Caco-2 (cell line): ENCODE measurements at places on chromosomes 4 and X. TPM values are rescaled to one million over a fixed set of nuclear protein-coding genes. Genes with fewer than 3 reads are reported as not detected.
A peak's percentile ranks its signal among the peaks of the same experiment; 100 is the strongest.

DNA sequence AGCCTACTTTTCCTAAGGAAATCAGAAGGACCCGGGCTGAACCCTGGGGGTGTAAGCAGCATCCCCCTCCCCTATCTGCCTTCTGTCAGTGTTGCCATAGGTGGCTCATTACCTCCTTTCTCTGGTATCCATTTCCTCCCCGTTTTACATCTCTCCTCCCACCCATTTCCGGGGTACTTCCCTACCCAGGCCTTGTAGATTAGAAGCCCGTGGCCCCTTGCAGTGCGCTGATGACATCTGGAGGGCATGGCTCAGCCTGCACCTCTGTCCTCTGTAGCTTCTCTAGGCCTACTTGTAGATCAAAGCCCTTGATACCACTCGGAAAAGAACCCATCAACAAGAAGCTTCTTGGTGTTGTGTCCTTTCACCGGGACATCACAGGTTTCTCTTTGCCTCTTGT lies 71.8 kb downstream of the NBDY start:
- H3K36me3 ChIP-seq: no peaks in the 10 kb centered on the region
- DNase-seq: no peak
- H3K4me1 ChIP-seq: no peaks in the 10 kb centered on the region
- H3K27me3 ChIP-seq: no peaks in the 10 kb centered on the region
- H3K4me3 ChIP-seq: no peak overlapping the region

NKAP gene
- total RNA-seq: 7.2 and 9.5 TPM in 2 replicates

DNA sequence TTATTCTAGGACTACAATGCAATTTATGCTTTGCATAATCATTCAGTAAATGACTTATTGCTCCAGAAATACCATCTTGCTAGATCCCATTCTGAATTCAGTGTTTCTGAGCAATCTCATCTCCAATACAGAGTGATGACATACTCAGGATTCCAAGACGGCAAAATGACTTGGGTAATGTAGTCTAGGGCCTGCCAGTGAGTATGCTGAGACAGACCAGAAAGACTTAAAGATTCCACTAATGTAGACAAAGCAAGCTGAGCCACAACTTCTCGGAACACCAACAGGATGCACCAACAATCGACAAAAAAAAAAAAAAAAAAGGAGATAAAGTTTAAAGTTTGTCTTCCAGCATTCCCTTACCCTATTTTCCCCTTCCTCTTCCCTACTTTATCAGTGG lies 919 bp upstream of the SEC24B start:
- no peaks in the 10 kb centered on the region for H3K27me3 ChIP-seq
- peak overlapping the region; percentile 57 for H3K27ac ChIP-seq
- H3K4me3 ChIP-seq: peak overlapping the region; percentile 85

DRD5 gene
- not detected in 2 replicates for total RNA-seq

ARHGEF38 gene
- total RNA-seq: 3.5 TPM in 2 replicates

DNA sequence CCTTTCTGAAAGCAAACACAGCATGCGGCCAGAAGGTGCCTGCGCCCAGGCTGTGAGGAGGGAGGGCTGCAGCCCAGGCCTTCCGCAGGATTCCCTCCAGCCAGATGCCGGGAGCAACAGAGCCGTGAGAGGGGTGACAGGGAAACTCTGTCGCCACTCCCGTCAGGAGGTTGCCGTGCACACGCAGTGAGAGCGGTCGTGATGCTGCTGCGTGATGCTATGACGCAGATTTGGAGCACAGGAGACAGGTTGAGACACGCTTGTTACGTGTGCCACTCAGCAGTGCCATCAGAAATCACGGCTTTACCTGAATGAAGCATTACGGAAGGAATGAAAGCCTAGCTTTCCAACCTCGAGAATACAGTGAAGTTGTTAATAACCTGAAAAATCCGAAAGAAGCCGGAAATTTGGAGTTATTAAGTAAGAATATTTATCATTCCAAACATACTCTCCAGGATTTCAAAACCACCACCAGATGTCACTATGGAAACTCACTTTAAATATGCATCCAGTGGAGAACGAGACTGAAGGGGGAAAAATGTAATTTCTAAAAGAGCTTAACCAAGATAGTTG lies 54.4 kb downstream of the FAT1 start:
- peaks cover 15% of the 10 kb centered on the region; the same call in 1 of the 2 replicates for H3K4me1 ChIP-seq
- no peak overlapping the region for H3K27ac ChIP-seq
- peak; percentile 32 for DNase-seq
- H3K4me3 ChIP-seq: no peak overlapping the region
- H3K27me3 ChIP-seq: no peaks in the 10 kb centered on the region

SOD3 gene
- 3.8 and 6.6 TPM in 2 replicates for total RNA-seq

DNA sequence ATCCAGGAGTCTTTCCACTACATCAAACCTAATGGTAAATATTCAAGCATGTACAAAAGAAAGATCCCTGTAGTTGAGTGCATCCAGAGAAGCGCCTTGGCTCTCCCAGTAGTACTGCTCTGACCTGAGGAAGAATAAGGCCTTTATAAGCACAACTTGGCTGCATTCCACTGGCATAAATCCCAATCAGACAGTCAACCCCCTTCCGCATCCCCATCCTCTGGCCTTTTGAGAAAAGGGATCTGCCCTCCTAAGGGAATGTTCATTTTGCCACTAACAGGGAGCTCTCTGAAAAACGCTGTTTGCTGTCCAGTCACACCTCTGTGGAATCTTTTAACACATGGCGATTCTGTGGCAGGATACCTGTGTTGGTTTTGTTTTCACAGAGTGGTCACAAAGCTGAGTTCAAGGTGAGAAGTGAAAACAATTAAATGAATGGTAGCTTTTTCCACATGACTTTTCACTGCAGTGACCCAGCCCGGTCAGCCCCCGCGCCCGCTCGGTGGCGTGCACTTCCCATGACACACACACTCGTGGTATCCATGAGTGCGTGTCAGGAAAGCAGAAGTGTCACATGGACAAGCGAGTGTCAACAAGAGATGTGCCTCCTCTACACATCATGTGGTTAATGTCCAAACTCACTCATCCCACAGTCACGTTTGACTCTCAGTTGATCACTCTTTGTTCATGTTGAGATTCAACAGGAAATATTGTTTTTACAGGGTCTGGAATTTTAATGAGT lies 112.2 kb upstream of the ENPP6 start:
- H3K4me1 ChIP-seq: peaks cover 7% of the 10 kb centered on the region; the same call in 1 of the 2 replicates
- H3K36me3 ChIP-seq: no peaks in the 10 kb centered on the region
- H3K27me3 ChIP-seq: no peaks in the 10 kb centered on the region

- no peak overlapping the region for H3K27ac ChIP-seq
- DNase-seq: no peak
- H3K27me3 ChIP-seq: no peaks in the 10 kb centered on the region
- no peak overlapping the region for H3K4me3 ChIP-seq
- H3K4me1 ChIP-seq: peaks cover 16% of the 10 kb centered on the region; the same call in 1 of the 2 replicates
These were observed 2.4 kb downstream of the SYP start for GRCh38 chrX:49197543-49198087.

CNGA1 gene
- 1.5 and 1.8 TPM in 2 replicates for total RNA-seq

TEC gene
- 2.0 and 2.2 TPM in 2 replicates for total RNA-seq

DNA sequence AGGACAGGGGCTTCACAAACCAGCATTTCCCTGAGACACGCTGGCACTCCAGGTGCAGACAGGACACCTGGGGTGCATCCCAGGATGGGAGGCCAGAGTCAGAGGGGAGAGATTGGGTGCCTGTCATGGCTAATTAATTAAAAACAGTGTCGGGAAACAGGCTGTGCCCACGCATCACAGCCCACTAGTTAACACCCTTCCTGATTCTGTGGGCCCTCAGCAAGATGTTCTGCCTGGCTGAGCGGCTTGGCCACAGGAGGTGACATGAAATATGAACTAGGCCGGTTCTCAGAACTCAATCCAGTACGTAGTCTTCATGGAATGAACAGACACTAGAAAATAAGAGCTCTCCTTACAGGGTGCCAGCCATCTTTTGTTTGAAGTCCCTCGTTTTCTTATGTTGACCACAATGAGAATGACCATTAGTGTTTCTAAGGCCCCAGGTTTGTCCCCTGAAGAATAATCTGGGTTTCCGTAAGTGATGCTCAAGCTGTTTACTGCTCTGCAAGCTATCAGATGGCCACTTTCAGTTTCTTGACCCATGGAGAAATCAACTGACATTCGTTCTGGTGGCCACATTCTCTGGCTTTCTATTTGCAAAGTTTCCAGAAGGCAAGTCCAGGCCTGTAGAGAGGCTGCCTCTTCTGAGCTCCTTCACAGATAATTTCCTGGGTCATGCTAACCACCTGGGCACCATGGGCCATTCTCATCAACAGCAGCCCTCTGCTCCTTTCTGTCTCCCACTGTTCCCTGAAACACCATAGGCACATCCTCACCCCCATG lies 72.3 kb downstream of the SLC34A2 start:
- no peak overlapping the region for H3K4me3 ChIP-seq
- no peak overlapping the region for H3K27ac ChIP-seq
- H3K4me1 ChIP-seq: no peaks in the 10 kb centered on the region; the same call in 1 of the 2 replicates
- DNase-seq: no peak
- H3K36me3 ChIP-seq: no peaks in the 10 kb centered on the region

- H3K27ac ChIP-seq: no peak overlapping the region
- peaks cover 3% of the 10 kb centered on the region for H3K36me3 ChIP-seq
- no peaks in the 10 kb centered on the region for H3K4me1 ChIP-seq
- DNase-seq: no peak
These were observed 10.9 kb downstream of the AKAP17A start for GRCh38 chrX:1602299-1602698.

- DNase-seq: no peak
- H3K4me3 ChIP-seq: no peak overlapping the region
- no peak overlapping the region for H3K27ac ChIP-seq
These were observed 89.7 kb downstream of the GEMIN8 start for GRCh38 chrX:13939741-13940597.

DNA sequence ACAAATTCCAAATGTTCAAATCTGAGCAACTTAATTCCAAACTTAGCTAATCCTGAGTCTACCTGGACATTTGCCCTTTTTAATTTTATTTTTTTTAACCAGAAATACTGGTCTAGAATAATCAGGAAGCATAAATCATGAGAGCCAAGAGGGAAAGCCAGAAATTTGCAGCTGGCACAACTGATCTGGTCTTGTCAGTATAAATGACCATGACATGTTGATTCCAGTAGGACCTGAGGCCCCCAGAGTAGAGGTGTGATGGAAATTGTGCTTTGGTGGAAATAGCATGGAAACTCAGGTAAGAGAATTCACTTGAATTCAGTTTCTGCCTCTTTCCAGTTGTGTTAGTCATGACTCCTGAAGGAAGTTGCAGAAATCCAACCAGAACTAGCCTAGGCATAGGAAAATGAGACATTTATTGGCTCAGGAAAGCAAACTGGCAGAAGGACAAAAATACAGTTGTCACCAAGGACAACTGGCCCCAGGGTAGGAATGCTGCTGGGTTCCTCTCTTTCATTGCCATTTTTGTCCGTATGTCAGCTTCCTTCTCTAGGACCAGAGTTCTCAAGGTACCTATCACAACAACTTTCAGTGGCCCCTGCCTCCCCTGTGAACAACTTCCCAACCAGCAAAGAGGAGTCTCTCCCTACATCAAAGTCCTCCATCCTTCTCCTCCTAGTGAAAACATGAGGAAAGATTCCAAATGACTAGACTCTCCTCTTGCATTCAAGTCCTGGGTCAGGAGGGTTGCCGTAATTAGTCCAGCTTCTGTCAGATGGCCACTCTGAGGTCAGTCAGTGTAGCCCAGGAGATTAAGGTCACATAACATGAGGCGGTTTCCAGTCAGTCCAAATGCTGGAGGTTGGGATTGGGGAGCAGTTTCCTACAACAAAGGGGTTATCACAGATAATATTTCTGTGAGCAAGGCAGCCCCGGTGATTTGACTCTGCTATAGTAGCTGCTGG lies 29.3 kb upstream of the MYOZ2 start:
- no peaks in the 10 kb centered on the region for H3K27me3 ChIP-seq
- peaks cover 24% of the 10 kb centered on the region for H3K4me1 ChIP-seq
- DNase-seq: no peak
- no peak overlapping the region for H3K27ac ChIP-seq
- no peaks in the 10 kb centered on the region for H3K36me3 ChIP-seq

DNA sequence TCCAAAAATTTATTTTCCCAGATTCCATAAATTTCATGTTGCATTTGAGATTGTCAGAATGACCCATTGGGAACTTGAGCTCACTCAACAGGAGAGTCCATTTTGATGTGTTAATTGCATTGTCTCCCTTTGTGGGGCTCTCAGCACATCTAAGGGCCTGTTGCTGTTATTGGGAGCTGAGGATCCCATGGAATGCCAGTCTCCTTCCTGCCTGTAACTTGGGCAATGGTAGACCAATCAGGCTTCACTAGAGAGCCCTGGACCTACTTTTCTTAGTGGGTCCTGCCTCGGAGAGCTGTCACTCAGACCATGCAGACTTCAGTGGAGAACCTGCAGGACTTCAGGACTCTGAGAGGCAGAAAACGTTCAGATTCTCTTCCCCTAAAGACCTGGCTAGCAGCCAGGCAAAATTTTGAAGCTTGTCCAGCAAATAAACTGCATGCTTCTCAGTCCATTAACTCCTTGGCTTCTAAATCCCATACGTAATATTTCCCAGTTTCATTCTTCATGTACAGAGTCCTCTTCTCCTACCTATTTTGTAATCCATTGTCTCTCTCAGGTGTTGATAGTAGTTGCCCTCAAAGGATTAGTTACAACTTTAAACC lies 25.1 kb downstream of the OCRL start:
- no peaks in the 10 kb centered on the region for H3K36me3 ChIP-seq
- DNase-seq: no peak
- H3K27me3 ChIP-seq: no peaks in the 10 kb centered on the region
- H3K4me3 ChIP-seq: no peak overlapping the region

GRCh38 chrX:43559644-43560043 lies 96.5 kb upstream of the MAOA start:
- H3K27ac ChIP-seq: no peak overlapping the region
- no peaks in the 10 kb centered on the region for H3K27me3 ChIP-seq
- H3K36me3 ChIP-seq: no peaks in the 10 kb centered on the region
- peak; percentile 49 for DNase-seq
- H3K4me3 ChIP-seq: no peak overlapping the region
- H3K4me1 ChIP-seq: peaks cover 7% of the 10 kb centered on the region; the same call in 1 of the 2 replicates

DNA sequence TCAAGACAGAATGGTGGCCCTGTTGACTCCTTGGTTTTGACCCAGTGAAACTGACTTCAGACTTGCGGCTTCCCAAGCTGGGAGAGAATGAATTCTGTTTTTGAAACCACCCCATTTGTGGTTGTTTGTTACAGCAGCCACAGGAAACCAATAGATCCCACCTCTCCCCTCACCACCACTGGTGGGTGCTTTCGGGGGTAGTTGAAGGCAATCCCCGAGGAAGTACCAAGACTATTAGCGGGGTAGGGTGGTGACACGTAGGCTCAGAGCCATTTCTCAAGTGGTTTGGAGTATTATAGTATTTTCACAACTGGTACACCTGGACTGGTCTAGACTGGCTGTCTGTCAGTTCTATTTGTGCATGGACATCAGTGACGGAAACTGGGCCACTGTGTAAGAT lies 189.1 kb upstream of the RBPJ start:
- H3K4me1 ChIP-seq: no peaks in the 10 kb centered on the region
- H3K4me3 ChIP-seq: no peak overlapping the region
- no peaks in the 10 kb centered on the region for H3K36me3 ChIP-seq
- no peak for DNase-seq
- H3K27me3 ChIP-seq: no peaks in the 10 kb centered on the region

- no peak overlapping the region for H3K27ac ChIP-seq
- H3K27me3 ChIP-seq: no peaks in the 10 kb centered on the region
- no peak for DNase-seq
- H3K4me3 ChIP-seq: no peak overlapping the region
These were observed 47.0 kb downstream of the AFF1 start for GRCh38 chr4:86981789-86982188.

GRCh38 chr4:126209147-126209546 lies 894.4 kb downstream of the FAT4 start:
- H3K36me3 ChIP-seq: no peaks in the 10 kb centered on the region
- H3K27ac ChIP-seq: no peak overlapping the region
- no peaks in the 10 kb centered on the region for H3K27me3 ChIP-seq
- DNase-seq: no peak
- H3K4me3 ChIP-seq: no peak overlapping the region

GRCh38 chr4:56255820-56256219 lies 131.5 kb downstream of the AASDH start:
- H3K36me3 ChIP-seq: no peaks in the 10 kb centered on the region
- no peak overlapping the region for H3K4me3 ChIP-seq

GPR119 gene
- 0.29 TPM in 1 of 2 replicates, not detected in the other for total RNA-seq
